ENCODE measurements at places on chromosomes 3 and 15.

GRCh38 chr15:63983061-63983711 is 63.1 kb downstream of the DAPK2 start:
- DNase-seq, result no peak

GRCh38 chr15:65089206-65089824 is 12.8 kb downstream of the KBTBD13 start:
- DNase-seq, result no peak

DNA sequence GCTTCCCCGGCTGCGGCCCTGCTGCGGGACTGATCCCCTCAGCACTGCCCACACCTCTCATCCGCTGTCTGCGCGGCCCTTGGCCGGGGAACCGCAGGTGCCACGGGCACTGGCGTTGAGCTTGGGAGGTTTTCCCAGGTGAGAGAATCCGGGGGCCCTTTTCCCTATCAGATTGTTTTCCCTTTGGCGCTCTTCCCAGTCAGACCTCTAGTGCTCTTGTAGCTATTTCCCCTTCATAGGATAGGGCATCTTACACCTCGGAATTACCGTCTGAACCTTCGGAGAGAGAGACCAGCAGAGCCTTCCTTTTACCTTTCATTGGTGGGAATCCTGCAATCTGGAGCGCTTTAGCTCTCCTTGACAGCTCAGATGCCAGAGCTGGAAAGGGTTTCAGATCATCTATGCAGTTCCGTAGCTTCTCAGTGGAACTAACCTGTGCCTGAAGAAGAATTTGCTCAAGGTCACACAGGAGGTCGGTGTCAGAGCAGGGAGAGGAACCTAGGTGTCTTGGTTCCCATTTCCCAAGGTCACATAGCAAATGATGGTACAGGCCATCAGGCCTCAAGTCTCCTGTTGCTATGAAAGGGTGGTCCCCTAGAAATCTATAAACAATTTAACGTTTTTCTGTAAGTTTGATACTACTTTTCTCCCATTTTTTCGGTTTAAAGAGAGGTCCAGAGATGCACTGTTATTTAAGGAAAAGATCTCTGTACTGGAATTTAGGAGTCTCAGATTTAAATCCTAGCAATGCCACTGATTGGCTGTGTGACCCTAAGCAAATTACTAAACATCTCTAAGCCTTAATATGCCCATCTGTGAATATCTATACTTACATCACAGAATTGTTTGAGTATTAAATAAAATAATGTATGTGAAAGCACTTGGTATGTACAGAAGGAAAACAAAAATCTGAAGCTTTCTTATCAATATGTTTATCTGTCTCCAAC is 916 bp downstream of the IDH3A start:
- no peak for DNase-seq

DNA sequence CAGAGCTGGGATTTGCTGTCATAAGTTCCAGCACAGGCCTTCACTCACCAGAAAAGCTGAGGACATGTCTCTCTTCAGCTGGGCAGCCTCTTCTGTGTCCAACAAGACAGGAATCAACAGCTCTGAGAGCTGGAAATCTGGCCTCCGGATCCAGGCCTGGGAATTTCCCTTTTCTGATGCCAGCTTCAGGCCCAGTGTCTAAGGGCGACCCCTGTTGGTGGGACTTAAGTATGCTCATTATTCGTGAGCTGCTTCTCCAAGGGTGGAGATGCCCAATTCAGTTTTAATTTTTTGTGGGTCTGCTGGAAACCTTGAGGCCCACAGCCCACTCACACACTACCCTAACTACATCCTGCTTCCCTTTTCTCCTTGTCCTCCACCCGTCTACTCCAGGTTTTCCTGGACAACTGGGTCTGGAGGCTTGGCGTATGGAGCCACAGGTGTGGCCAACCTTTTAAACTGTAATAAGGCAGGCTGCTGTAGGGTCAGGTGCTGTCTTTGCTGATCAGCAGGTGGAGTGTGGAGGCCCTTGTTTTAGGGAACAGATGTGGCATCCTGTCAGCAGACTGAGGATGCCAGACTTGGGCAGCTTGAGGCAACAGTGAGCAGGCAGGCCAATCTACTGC is 2.6 kb upstream of the CEMIP start:
- DNase-seq, result peak; percentile 44

DNA sequence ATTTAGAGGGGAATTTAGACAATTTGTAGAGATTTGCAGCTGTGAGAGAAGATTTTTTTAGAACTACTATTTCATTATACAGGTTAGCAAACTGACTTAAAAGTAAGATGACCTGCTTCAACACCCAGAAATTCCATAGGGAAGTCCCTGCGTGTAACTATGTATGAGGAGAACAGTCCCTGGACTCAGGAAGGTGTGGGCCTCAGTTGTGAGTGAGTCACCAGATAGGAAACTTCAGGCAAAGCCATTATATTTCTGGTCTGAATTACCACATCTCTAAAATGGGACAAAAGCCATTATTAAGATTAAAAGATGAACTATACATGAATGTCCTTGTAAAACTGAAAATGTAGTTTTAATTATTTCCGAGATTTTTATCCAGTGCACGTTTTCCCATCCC is 488.3 kb upstream of the GOLIM4 start:
- no peak for DNase-seq

DNA sequence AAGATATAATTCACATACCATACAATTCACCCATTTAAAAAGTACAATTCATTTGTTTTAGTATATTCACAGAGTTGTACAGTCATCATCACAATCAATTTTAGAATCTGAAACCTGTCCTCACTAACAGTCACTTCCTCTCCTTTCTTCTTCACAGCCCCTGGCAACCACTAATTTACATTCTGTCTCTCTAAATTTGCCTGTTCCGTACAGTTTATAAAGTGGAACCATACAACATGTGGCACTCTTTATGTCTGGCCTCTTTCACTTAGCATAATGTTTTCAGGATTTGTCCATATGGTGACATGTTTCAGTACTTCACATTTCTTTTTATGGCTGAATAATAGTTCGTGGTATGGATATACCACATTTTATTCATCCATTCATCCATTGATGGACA is 22.7 kb downstream of the ERICH6 start:
- no peak for DNase-seq

DNA sequence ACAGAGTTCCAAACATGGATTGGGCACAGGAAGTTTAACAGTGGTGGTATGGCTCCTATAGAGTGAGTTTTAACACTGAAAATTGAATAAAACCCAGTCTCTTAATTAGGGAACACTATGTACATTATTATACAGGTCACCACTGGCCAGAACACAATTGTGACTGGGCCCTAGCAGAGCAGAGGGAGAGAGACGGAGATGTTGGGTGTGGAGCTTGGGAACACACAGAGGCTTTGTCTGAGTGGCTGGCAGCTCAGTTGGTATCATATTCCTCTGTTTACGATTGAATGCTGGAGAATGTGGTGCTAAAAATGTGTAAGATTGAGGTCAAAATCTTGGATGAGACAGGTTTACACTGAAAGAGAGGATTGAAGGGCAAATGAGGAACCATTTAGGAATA is 6.8 kb upstream of the MOBP start:
- DNase-seq, result no peak

DNA sequence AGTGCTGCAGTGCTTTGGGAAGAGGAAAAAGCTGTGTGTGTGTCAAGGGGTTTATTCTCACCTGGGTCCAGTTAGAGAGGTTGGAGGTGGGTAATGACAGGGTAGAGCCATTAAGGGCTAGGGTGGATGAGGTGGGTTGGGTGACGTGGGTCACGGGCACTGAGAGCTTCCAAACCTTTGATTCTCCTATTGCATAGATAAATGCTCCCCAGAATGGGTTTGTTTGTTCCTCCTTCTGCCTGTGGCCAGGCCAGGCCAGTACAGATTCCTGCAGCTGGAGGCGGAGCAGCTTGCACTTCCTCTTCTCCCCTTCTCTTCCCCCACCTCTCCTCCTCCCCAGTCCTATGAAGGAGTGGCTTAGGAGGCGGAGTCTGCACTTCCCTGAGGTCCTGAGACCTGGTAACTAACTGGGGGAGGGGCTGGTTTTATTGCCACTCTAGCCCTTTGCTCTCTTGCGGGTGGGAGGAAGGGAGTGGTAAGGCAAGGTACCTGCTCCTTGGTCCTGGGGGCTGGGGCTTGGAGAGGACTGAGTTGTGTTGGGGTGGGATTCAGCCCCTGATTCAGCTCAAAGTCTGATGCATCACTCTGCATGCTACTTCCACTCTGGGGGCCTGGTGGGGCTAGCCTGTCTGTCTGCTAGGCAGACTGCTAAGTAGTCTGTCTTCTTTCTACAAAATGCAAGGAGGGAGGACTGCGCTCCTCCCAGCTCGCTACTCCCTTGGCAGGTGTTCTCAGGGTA is 3.5 kb downstream of the SPINT1 start:
- DNase-seq, result no peak

DNA sequence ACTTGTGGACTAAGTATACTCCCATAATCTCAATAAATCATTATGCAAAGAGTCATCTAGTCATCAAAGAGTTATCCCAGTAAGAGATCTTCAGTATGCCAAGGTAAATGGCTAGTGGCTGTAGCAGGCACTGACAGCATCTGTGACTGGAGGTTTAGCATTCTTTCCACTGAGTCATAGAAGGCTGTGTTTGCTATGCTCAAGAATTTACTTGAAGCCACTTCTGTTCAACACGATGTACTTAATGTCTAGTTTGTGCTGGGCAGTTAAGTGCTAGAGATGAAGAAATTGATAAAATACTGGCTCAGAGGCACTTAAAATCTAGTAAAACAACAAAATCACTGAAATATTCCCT is 13.0 kb downstream of the ZBED2 start:
- DNase-seq, result no peak

DNA sequence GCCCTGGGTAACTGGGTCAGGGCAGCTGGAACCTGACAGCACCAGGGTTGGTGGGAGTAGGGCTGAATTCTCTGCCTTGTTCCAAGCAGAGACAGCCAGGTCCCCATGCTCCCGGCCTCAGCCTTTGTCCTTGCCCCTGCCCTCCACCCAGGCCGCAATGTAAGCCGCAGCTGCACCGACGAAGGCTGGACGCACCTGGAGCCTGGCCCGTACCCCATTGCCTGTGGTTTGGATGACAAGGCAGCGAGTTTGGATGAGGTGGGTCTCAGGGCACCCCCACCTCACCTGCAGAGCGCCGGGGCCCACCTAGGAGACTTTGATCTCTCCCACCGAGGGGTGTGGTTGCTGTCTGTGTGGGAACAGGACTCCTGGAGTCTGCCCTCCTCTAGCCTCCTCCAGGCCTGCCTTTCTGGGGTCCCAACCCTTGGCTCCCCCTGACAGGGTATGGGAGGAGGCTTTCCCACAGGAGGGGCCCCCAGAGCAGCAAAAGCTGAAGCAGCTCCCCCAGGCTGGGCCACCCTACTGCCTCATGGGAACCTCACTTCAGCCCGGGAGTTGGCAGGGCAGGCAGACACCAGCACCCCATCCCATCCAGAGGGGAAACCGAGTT is 23.4 kb downstream of the VIPR1 start:
- DNase-seq, result no peak

DNA sequence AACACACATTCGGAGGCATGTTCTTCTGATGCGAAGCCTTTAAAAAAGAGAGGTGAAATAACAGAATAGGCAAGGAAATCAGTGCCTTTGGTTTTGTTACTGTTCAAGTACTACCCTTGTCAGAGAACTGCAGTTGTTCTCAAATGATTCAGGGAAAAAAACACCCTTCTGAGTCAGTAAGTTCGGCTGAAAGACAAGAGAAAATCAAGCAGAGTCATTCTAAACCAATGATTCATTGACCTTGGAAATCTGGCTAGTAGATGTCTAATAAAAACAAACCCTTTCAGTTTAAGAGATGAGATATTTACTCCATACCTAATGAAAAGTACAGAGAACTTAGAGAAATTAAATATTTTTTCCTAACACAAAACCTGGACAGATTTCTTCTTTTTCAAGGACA is 72.7 kb upstream of the ABI3BP start:
- DNase-seq, result no peak

- no peak for DNase-seq
Measured at GRCh38 chr3:28224430-28224829, 17.0 kb upstream of the CMC1 start.

- no peak for DNase-seq
Measured at GRCh38 chr3:23877329-23877980, 39.3 kb downstream of the NKIRAS1 start.

GRCh38 chr3:30186741-30187219 is 419.6 kb upstream of the TGFBR2 start:
- no peak for DNase-seq

DNA sequence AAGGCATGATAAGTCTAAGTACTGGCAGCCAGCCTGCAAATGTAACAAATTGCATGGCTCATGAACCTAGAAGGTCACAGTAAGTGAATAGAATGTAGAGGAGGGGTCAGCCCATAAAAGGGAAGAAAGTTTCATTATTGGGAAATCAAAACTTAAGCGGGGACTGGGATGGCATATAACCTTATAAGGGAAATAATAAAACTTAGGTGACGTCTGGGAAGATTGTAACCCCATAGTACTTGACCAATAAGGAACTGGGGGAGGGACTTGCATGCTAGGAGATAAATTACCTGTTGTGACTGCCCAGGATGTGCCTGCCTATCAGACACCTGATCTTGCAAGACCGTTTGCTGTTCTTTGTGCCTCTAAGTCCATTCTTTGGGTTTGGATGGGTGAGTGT is 28.1 kb upstream of the MCTP2 start:
- no peak for DNase-seq

DNA sequence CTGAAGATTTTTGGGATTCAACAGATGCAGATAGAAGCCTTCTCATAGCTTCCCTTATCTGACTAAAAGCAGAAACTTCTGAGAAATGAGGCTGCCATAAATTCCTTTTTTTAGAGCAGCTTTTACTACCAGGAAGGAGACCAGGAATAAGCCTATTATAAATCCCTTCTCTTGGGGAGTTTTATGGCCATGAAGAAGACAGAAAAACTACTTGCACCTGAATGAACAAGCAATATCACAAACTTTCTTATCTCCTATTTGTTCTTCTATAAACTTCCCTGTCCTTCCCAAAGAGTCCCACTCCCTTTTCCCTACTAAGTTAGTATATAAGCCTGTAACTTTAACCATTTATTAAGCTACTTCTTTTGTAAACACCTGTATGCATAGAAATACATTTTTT is 603.1 kb downstream of the NSUN3 start:
- no peak for DNase-seq

GRCh38 chr15:74787251-74788041 is 5.6 kb downstream of the CSK start:
- DNase-seq, result peak; percentile 85

GRCh38 chr3:15318661-15319060 is 13.7 kb downstream of the SH3BP5 start:
- no peak for DNase-seq

DNA sequence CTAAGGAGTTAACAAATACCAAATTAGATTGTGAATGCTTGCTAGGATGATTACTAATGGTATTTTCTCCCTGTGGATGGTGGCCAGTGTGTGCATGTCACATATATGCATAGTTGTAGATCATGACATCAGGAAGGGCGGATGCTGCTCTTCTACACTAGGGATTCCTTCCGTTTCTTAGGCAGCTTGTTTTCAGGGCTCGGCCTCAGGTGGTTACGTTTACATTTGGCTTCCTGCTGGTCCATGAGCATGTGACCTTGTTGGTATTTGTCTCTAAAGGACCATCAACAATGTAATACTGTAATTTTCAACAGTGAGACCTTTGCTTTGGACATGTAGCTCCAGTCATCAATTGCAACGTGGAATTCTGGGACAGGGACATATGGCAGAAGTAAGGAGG is 221.4 kb downstream of the NR1D2 start:
- no peak for DNase-seq

Data from activated CD4-positive, alpha-beta T cell treated with anti-CD3 and anti-CD28 coated beads, Interleukin-2, amount 50 U/mL, for 4 hours (primary cell).